ENCODE measurements at places on chromosomes 1 and 21. TPM values are rescaled to one million over a fixed set of nuclear protein-coding genes. Genes with fewer than 3 reads are reported as not detected.

- DNase-seq = no peak
Measured at GRCh38 chr1:218809625-218810024, 364.1 kb upstream of the LYPLAL1 start.

GRCh38 chr1:215777370-215777925 lies 210.3 kb downstream of the KCTD3 start:
- no peak for DNase-seq

DNA sequence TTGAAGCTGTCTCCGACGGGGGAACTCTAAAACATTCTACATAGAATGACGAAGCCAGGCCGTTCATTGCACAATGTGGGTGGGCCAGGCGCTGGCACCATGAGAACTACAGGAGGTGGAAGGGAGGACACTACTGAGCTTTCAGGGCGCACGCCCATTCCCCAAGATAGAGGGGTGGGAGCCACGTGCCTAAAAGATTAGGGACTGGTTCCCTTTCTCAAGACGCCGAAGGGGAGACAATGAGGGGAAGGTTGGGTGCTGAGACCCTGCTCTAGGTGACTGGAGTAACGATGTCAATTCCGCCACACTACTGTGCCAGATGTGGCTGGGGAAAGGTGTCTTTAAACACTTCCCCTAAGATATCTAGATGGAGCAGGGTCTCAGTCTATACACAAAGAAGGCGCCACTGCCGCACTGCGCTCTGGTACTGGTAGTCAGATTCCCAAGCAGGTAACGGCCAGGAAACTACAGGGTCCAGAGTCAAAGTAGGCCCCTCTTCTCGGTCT lies 782 bp downstream of the CSDE1 start:
- DNase-seq = no peak

DNA sequence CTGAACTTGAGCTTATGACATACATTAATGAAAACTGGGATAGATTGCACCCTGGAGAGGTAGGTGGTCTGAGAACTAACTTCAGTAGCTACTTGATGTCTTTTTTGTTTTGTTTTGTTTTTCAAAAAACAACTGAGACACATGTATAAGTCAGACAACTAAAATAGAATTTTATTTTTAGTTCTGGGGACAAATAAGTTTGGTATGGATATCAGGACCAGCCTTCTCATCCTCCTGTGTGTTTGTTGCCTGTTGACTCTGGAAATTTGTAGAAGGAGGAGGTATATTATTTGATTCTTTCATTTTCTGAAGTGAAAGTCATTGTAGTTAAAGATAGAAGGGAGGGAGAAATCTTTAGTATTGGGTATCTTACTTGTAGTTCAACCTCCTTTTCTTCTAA lies 41.5 kb downstream of the MTF2 start:
- no peak for DNase-seq

DNA sequence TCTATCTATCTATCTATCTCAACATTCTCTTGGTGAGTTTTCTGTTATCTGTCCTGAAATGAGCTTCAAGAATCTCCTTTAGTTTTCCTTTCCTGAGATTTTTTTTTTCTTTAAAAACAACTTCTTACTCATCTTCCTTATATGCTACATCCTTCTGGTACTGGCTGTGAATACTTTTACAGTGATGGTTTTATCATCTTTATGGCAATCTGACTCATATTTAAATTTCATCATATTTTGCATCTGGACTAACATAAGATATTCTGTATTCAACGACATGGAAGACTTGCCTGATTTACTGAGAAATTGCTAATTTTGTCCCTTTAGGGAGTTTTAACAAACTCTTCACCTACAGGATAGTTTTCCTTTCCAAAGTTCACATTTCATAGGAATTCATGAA lies 33.0 kb downstream of the PDE4B start:
- DNase-seq = no peak

- no peak for DNase-seq
Measured at GRCh38 chr1:99674115-99675064, 28.5 kb downstream of the PALMD start.

DNA sequence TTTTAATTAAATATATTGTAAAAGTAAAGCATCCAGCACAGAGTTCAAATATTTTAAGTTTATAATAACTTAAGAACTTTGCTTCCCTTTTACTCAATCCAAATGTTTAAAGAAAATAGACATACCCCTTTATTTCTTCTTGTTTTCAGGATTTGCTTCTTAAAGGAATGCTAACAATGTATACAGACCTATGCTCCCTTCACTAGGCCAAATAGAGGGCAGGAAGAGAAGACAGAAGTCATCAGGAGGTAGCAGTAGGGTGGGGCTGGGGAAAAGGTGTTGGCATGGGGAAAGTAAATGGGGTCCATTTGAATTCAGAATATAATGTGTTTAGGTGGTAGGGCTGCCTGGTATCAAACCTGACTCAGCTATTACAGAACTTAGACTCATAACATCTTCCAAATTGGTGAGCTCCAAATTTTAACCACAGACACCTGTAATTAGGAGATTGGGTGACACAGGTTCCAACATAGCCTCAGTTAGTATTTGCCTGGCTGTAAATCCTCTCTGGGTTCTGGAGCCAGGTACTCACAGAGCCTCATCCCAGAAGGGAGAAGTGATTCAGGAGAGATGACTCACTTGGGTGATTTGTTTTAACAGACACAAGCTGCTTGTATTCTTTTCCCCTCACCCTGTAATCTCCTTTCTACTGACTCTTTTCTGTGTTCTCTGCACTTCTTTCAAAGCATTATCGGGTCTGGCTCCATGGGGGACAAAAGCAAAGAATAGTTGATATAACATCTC lies 60.1 kb upstream of the DUSP10 start:
- no peak for DNase-seq

DNA sequence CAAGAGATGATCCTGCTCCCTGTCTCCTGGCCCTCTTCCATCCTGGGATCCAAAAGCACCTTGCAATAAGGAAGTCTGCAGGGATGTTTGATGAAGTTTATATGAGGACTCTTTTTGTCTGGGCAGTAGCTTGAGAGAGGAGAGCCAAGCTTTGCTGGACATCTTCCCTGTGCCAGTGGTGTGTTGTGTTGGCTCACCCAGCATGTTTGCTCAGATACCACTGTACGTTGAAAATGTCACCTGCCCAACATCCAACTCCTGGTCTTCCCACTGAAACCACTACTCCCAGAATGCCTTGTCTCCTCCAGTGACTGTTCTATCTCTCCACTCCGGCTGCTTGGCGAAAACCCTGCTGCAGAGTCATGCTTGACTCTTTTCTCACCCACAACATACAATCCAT lies 12.8 kb downstream of the CDK18 start:
- no peak for DNase-seq

- no peak for DNase-seq
Measured at GRCh38 chr1:103941086-103941485, 191.4 kb downstream of the AMY1C start.

- no peak for DNase-seq
Measured at GRCh38 chr1:92186081-92186480, 31.6 kb upstream of the C1orf146 start.

DNA sequence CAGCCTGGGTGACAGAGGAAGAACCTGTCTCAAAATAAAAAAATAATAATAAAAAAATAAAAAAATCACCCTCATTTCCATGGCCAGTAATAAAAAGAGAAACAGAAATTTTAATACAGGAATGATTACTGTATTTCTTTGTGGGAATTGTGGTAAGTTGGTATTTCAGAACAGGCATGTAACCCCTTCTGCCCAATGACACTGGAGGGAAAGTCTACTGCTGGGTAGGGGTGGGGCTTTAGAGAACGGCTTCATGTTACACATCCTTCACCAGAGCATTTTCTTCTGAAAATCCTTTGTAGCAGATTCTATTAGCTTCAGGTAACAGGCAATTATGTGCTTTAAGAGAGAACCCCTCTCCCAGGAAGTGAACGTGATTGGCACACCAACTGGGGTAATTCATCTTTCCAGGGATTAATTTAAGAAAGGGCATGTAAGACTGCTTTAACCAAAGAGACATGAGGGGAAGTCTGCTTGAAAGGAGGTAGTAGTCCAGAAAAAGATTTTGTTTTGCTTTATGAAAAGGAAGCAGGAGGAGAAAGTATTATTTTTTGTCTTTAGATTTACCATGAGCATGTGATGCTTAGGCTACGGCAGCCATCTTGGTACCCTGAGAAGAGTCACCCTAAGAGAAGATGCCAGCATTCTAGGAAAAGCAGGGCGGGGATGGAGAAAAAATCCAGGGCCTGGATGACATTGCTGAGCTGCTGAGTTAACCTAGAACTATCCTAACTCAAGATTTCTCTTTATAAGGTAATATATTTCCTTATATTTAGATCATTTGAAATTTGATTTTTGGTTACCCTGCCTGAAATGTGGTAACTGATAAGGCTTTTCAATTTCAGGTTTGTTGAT lies 57.7 kb upstream of the DPT start:
- DNase-seq = no peak

GRCh38 chr1:57536749-57537423 lies 113.0 kb upstream of the DAB1 start:
- no peak for DNase-seq

- no peak for DNase-seq
Measured at GRCh38 chr1:81439046-81439823, 361.5 kb upstream of the ADGRL2 start.

The RGS5 gene
- total RNA-seq = 0.64 TPM

The SELL gene
- total RNA-seq = 262 TPM

The SMCP gene
- not detected for total RNA-seq

The TNFRSF25 gene
- total RNA-seq = 2.7 TPM
